NCI-H187 treated with DMSO at 0.1 percent for 48 hours (cell line): ENCODE measurements at places on chromosomes 6 and 20.

GRCh38 chr6:43627008-43627825 lies 1.8 kb downstream of the GTPBP2 start:
- DNase-seq: no peak

GRCh38 chr20:23461180-23461579 lies 8.5 kb upstream of the CST11 start:
- no peak for DNase-seq

DNA sequence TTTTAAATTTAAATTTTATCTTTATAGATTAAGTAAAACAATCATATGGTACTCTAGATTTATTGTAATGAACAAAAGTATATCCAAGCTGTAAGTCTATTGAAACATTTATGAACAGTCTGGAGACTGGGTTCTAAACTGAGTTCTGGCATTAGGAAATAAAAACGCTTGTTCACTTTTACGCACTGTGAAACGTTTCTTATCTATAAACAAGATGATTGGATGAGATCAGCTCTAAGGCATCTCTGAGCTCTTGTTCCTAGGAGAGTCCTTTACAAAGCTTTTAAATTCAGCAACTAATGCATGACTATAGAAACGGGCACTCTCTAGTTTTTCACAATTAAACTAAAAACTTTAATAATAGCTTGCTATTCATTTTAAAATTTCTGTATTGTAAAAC lies 6.8 kb downstream of the HUS1B start:
- no peak for DNase-seq

DNA sequence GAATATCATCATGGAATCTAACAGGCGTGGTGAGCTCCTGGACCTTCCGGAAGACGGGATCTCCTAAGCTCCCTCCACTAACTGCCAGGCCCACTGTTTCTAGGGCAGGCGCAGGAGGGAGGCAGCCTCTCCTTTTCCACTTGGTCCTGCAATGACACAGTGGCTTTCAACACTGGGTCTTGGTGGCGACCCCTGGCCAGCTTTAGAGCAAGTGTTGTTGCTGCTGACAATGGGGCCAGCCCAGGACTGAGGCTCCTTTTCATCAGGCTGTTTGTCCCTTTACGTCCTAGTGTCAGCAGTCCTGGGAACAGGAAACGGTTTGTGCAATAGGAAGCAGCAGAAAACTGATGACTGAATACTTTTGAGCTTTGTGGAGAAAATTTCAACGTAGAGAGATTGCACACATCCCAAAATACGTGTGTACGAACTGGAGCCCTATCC lies 9.7 kb upstream of the QKI start:
- no peak for DNase-seq

GRCh38 chr6:146770965-146771735 lies 172.4 kb downstream of the ADGB start:
- DNase-seq: no peak

- DNase-seq: no peak
Measured at GRCh38 chr6:136568129-136568528, 17.9 kb upstream of the MAP7 start.
